ENCODE measurements at places on chromosomes 2 and 18.

GRCh38 chr2:137348301-137348700, 583.0 kb downstream of the THSD7B start:
- DNase-seq = no peak

DNA sequence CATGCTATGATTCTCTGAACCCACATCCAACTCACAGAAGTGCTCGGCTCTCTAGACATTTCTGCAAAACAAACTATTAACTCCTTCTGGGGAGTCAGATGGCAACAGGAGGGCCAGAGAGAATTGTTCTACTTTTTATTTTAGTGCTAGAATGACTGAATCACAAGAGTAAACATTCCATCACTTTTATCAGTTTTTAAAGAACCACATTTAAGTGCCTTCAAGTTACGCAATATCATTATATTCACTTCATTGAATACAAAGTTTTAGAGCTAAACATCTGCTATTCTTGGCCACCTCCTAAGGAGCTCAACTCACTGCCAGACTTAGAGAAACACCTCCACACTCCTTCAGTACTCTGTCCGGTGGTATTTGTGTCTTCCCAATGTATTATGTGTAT, 22.4 kb downstream of the B4GALT6 start:
- DNase-seq = no peak

DNA sequence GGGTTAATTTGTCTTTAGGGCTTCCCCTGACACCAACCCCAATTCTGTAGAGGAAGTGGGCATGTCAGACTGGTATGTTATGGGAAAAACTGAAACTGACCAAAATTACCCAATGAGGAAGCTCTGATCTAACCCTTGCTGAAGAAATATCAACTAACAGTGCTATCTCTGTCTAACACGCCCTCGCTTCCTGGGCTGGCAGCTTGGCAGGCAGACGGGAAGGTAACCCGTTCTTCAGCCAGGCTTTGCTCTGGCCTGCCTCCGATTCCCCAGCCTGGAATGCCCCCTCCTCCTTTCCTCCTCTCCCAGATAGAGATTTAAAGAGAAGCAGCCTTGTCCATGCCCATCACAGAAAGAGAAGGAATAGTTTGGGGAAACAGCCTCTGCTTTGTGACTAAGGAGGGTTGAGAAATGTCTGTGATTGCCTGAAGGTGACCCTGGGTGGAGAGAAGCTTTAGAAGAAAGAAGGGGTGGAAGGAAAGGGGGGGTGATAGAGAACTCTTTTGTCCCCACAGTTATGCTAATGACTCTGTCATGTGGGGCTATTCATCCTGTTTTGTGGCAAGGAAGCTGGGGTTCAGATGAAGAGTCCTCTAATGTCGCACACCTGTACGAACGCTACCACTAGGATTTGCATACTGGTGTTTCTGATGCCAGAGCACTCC, 15.4 kb downstream of the HK2 start:
- DNase-seq = peak; percentile 67

DNA sequence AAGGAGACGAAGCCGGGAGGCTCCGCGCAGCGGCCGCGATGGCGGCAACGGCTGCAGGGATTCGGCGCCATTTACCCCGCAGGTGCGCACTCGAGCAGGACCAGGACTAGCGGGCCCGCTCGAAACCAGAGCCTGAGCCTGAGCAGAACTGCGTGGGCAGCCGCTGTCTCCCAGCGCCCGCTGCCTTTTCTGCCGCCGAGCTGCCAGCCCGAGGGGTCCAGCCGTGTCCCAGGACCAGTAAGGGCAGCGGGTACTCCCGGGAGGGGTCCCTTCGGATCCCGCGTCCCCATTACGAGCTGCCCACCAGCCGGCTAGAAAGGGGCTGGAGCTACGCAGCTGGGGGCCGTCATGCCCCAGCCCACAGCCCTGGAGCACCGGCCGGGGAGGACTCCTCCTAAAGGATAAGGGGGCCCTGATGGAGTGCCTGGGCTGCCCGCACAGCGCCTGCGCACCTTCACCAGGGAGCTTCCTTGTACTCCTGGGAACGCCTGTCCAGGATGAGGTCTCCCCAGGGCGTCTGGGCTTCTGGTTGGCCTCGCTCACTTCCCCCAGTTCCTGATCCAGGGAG, 9.9 kb downstream of the ALPP start:
- no peak for DNase-seq

DNA sequence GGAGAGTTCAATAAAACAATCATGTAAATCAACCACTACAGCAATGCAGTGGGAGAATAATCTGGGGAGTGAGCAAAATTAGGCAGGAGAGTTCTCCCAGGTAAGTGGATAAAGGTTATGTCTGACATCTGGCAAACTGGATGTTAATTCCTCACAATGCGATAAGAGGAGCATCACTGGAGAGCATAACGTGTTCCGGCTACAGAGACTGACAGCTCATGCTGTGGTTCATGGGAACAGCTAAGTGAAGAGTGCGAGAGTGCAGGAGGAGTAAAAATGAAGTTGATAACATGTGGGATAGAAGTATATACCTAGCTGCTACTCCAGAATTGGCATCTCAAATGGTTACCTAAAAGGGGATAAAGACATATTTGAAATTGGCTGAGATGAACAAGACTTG, 153.2 kb downstream of the LTBP1 start:
- DNase-seq = no peak

DNA sequence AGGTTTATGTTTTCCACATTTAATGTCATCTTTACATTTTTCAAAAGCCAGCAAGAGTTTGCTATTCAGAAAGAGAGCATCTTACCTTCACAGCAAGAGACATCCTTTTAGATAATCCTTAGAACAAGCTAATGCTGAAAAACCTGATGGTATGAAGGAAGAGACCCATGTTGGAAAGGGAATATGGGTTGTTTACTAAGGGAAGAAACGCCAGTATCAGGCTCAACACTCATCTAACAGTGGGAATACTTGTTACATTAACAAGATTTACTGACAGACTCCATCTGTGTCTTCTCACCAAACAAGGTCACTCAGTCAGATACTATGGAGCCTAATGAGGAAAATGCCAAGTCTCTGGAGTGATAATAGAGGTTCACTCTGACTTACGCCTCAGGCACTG, 1474.1 kb upstream of the SLC39A10 start:
- no peak for DNase-seq

GRCh38 chr18:43465483-43465882, 188.2 kb upstream of the SYT4 start:
- DNase-seq = no peak

- DNase-seq = no peak
Observed at GRCh38 chr18:39318462-39318861, 1752.9 kb upstream of the CELF4 start.

DNA sequence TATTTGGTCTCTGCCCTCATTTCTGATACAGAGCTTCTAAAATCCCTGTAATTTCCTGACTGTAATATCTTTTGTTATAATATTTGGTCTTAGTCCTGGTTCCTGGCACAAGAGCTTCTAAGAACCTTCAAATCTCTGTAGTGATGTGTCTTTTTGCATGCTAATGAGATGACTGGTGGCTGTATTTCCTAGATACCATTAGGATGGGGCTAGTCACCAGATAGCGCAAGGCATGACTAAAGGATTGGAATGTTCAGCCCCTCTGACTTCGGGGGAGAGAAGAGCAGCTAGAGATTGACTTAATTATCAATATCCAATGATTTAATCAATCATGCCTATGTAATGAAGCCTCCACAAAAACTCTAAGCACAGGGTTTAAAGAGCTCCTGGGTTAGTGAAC, 620.8 kb upstream of the ACVR2A start:
- no peak for DNase-seq

GRCh38 chr2:85971366-85971765, 82.6 kb upstream of the ST3GAL5 start:
- DNase-seq = no peak

GRCh38 chr2:179239195-179239594, 25.4 kb downstream of the SESTD1 start:
- DNase-seq = peak; percentile 46

DNA sequence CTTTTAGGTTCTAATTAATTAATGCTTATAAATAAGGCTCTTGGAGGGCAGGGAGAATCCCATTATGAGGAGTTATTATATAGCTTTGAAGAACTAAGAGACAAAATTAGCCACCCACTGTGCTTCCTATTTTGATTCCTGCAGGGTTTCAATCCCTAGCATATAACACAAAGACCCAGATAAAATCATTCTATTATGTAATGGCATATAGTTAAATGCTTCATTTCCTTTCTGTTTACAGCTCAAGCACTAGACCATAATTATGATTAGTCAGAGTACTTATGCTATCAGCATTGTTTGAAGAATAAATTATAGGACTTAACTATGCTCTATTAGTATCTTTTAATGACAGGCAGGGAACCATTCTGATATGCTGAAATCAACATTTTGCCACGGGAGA, 9.1 kb downstream of the GPR155 start:
- DNase-seq = no peak

- no peak for DNase-seq
Observed at GRCh38 chr2:16925145-16925544, 259.5 kb upstream of the CYRIA start.

- DNase-seq = no peak
Observed at GRCh38 chr2:236874866-236875481, 210.7 kb upstream of the COPS8 start.
